Muscle of back (tissue), 13 donors: ENCODE measurements at places on chromosomes 16 and 17. TPM values are rescaled to one million over a fixed set of nuclear protein-coding genes. Genes with fewer than 3 reads are reported as not detected.

TEX14 gene
- 2.9 TPM for polyA plus RNA-seq

KRTAP4-5 gene
- not detected for polyA plus RNA-seq

NEUROD2 gene
- 0.14 TPM for polyA plus RNA-seq

TBX21 gene
- 0.17 TPM for polyA plus RNA-seq

FLYWCH1 gene
- 22.8 TPM for polyA plus RNA-seq

CALCOCO2 gene
- polyA plus RNA-seq, result 46.5 TPM

AGRP gene
- not detected for polyA plus RNA-seq

NOG gene
- polyA plus RNA-seq, result 5.0 TPM

SMPD3 gene
- polyA plus RNA-seq, result 1.3 TPM

CTRL gene
- 3.5 TPM for polyA plus RNA-seq

DRC7 gene
- polyA plus RNA-seq, result not detected

MXRA7 gene
- 140 TPM for polyA plus RNA-seq

SEPTIN12 gene
- polyA plus RNA-seq, result not detected

FOXJ1 gene
- polyA plus RNA-seq, result 0.13 TPM

ACSM2A gene
- 0.38 TPM for polyA plus RNA-seq

KRTAP1-1 gene
- polyA plus RNA-seq, result not detected

HOXB1 gene
- not detected for polyA plus RNA-seq

IGF2BP1 gene
- polyA plus RNA-seq, result 13.9 TPM

LAT gene
- 3.7 TPM for polyA plus RNA-seq

CCL23 gene
- polyA plus RNA-seq, result not detected

OTOP3 gene
- polyA plus RNA-seq, result not detected

MRM1 gene
- polyA plus RNA-seq, result 3.6 TPM

MRPS23 gene
- polyA plus RNA-seq, result 37.6 TPM

PHF23 gene
- 37.6 TPM for polyA plus RNA-seq

TSPAN10 gene
- polyA plus RNA-seq, result 1.1 TPM

CFDP1 gene
- 92.5 TPM for polyA plus RNA-seq

CDH15 gene
- polyA plus RNA-seq, result 168 TPM

CCL17 gene
- not detected for polyA plus RNA-seq

PDE6G gene
- 3.8 TPM for polyA plus RNA-seq

KRTAP1-5 gene
- polyA plus RNA-seq, result not detected

SYNGR3 gene
- polyA plus RNA-seq, result 0.94 TPM

ARL5C gene
- polyA plus RNA-seq, result 0.25 TPM

CHMP6 gene
- 24.8 TPM for polyA plus RNA-seq

CTRB2 gene
- 0.21 TPM for polyA plus RNA-seq

GPR179 gene
- 0.69 TPM for polyA plus RNA-seq

CCL16 gene
- polyA plus RNA-seq, result 0.44 TPM

OR3A3 gene
- not detected for polyA plus RNA-seq

UNC13D gene
- 5.8 TPM for polyA plus RNA-seq

POLR3E gene
- polyA plus RNA-seq, result 33.7 TPM

ZSCAN10 gene
- polyA plus RNA-seq, result 0.53 TPM

HYDIN gene
- polyA plus RNA-seq, result 0.60 TPM

KRTAP4-3 gene
- not detected for polyA plus RNA-seq

SLC52A1 gene
- polyA plus RNA-seq, result 0.28 TPM

TAC4 gene
- polyA plus RNA-seq, result 0.89 TPM

DHX58 gene
- polyA plus RNA-seq, result 5.6 TPM

GNGT2 gene
- polyA plus RNA-seq, result 1.3 TPM

TEX19 gene
- polyA plus RNA-seq, result not detected

PIRT gene
- not detected for polyA plus RNA-seq

MYL11 gene
- polyA plus RNA-seq, result 7,933 TPM

SLC4A1 gene
- polyA plus RNA-seq, result 34.0 TPM

ARL16 gene
- polyA plus RNA-seq, result 25.9 TPM

ODAD4 gene
- 0.90 TPM for polyA plus RNA-seq

UBB gene
- 1,268 TPM for polyA plus RNA-seq

KRTAP4-4 gene
- not detected for polyA plus RNA-seq

ALOX15B gene
- polyA plus RNA-seq, result 0.86 TPM

SLC5A11 gene
- polyA plus RNA-seq, result 0.72 TPM

TBC1D3I gene
- polyA plus RNA-seq, result not detected
